ENCODE measurements at places on chromosomes 5 and 9. TPM values are rescaled to one million over a fixed set of nuclear protein-coding genes. Genes with fewer than 3 reads are reported as not detected.

DNA sequence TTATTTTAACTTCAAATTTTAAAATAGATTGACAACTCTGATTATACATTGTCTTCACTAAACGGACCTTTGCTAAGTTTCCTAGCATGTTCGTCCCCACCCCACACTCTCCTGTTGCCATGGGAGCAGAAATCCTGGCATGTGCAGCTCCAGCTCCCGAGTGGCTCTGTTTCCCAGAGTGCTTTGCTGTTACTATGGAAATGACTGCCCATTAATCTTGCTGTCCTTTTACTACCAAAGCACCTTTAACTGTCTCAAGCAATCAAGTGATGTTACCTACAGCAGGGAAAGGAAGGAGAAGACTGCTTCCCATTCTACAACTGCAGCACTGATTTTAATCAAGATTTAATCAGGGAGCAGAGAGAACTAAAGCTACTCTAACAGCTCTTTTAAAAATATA, 212.0 kb upstream of the KIF2A start:
- no peak overlapping the region for H3K27ac ChIP-seq
- DNase-seq: peak; percentile 67
- H3K4me3 ChIP-seq: peak overlapping the region; percentile 5
- H3K4me1 ChIP-seq: no peaks in the 10 kb centered on the region
- no peaks in the 10 kb centered on the region for H3K27me3 ChIP-seq

The SPATA31E1 gene
- total RNA-seq: not detected

The SLC35D2 gene
- total RNA-seq: 34.7 TPM

The RLN1 gene
- not detected for total RNA-seq

The IFNA10 gene
- not detected for total RNA-seq

GRCh38 chr9:26034786-26035185, 356.5 kb upstream of the TUSC1 start:
- no peak overlapping the region for H3K4me3 ChIP-seq
- no peaks in the 10 kb centered on the region for H3K36me3 ChIP-seq
- H3K27me3 ChIP-seq: no peaks in the 10 kb centered on the region
- H3K4me1 ChIP-seq: no peaks in the 10 kb centered on the region
- H3K27ac ChIP-seq: no peak overlapping the region
- DNase-seq: peak; percentile 2

DNA sequence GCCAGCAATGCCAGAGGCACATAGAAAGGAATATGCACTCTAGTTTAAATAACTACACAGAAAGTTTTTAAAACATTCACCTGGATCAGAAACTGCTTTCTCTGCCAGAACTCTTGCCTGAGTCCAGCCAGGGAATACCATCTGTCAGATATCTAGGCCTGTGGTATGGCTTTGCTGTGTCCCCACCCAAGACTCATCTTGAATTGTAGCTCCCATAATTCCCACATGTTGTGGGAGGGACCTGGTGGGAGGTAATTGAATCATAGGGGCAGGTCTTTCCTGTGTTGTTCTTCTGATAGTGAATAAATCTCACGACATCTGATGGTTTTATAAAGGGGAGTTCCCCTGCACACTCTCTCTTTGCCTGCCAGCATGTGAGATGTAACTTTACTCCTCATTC, 41.5 kb upstream of the KCNV2 start:
- no peaks in the 10 kb centered on the region for H3K36me3 ChIP-seq
- H3K4me3 ChIP-seq: no peak overlapping the region
- no peak overlapping the region for H3K27ac ChIP-seq
- H3K4me1 ChIP-seq: no peaks in the 10 kb centered on the region
- H3K27me3 ChIP-seq: no peaks in the 10 kb centered on the region

The ABO gene
- not detected for total RNA-seq

GRCh38 chr9:105187781-105188180, 56.7 kb upstream of the SLC44A1 start:
- H3K27ac ChIP-seq: no peak overlapping the region
- H3K4me1 ChIP-seq: peaks cover 2% of the 10 kb centered on the region
- peak; percentile 91 for DNase-seq
- no peaks in the 10 kb centered on the region for H3K27me3 ChIP-seq

- no peaks in the 10 kb centered on the region for H3K4me1 ChIP-seq
- H3K27ac ChIP-seq: no peak overlapping the region
- DNase-seq: peak; percentile 33
- no peaks in the 10 kb centered on the region for H3K27me3 ChIP-seq
- H3K36me3 ChIP-seq: no peaks in the 10 kb centered on the region
Measured at GRCh38 chr9:112091810-112092209, 83.3 kb downstream of the SUSD1 start.

GRCh38 chr9:71271602-71272001, 150.2 kb upstream of the TRPM3 start:
- no peak overlapping the region for H3K4me3 ChIP-seq
- H3K27me3 ChIP-seq: no peaks in the 10 kb centered on the region
- H3K4me1 ChIP-seq: no peaks in the 10 kb centered on the region
